ENCODE measurements at places on chromosomes 11 and 22.
A peak's percentile ranks its signal among the peaks of the same experiment; 100 is the strongest.

DNA sequence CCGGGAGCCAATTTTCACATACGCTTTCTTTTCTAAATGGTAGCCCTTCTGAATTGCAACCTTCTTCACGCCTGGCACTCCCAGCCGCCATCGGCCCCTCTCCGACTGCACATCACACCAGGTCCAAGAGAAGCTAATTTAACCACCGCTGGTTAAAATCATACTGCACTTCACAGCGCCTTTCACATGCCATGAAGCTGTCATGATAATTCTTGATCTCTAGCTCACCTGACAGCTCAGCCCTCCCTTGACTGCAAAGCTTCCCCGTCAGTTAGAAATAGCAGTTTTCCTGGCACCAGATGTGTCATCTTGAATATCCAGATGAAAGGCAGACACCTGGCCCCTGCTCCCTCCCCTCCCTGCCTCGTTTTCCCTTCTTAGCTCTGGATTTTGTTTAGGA is 101.4 kb downstream of the ARL14EP start:
- no peak for DNase-seq
- H3K4me1 ChIP-seq: no peaks in the 10 kb centered on the region
- no peak overlapping the region for H3K4me3 ChIP-seq
- no peak overlapping the region for H3K27ac ChIP-seq
- no peaks in the 10 kb centered on the region for H3K36me3 ChIP-seq
- H3K27me3 ChIP-seq: no peaks in the 10 kb centered on the region

- no peak overlapping the region for H3K4me3 ChIP-seq
- no peaks in the 10 kb centered on the region for H3K36me3 ChIP-seq
- peak overlapping the region; percentile 3 for H3K27ac ChIP-seq
Observed at GRCh38 chr11:96279018-96279895, 63.7 kb downstream of the MAML2 start.

DNA sequence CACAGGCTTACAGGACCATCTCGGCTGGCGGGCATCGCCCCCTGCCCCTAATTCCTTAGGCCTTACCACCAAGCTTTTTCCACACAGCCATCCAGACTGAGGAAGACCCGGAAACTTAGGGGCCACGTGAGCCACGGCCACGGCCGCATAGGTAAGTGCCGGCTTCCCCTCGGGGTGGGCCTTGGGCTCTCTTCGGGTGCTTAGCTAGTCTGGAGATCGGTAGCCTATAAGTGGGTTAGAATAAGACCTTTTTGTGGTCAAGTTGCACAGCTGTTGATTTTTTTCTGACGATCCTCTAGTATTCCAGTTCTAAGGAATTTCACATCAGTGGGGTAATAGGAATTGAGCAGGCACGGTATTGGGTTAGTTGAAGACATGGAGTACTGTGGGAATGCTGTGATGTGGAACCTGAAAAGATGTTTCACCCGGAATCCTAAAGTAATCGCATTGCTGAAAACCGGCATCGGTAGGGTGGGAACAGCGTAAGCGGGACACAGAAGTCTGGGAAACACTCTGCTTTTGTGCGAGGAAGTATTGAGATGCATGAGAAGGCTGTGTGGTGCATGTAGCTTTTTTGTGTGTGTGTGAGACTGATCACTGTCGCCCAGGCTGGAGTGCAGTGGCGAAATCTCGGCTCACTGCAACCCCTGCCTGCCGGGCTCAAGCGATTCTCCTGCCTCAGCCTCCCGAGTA is 669 bp downstream of the RPL27A start:
- peak overlapping the region; percentile 98 for H3K27ac ChIP-seq
- H3K4me1 ChIP-seq: peaks cover 37% of the 10 kb centered on the region
- peaks cover 28% of the 10 kb centered on the region for H3K36me3 ChIP-seq
- peak overlapping the region; percentile 96 for H3K4me3 ChIP-seq
- H3K27me3 ChIP-seq: no peaks in the 10 kb centered on the region
- DNase-seq: no peak

- peaks cover 48% of the 10 kb centered on the region for H3K27me3 ChIP-seq
- no peak overlapping the region for H3K27ac ChIP-seq
- DNase-seq: no peak
- H3K36me3 ChIP-seq: no peaks in the 10 kb centered on the region
- peaks cover 18% of the 10 kb centered on the region for H3K4me1 ChIP-seq
Observed at GRCh38 chr11:16611926-16612565, 126.4 kb upstream of the C11orf58 start.

DNA sequence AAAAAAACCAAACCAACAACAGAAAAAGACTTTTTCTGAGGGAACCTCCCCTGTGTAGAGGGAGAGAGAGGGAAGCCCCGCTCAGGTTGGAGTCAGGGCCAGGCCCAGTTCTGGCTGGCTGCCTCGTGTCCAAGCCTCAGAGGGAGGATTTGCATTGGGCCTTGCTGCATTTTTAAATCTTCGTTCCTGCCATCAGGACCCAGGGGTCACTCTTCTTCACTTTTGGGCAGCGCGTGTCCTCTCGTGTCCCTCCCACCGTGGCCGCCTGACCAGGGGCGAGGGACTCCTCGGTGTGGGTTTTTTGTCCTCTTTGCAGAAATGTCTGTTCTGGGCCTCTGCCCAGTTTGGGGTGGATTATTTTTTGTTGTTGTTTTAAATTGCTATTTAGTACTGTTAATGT is 57.9 kb downstream of the LRRC74B start:
- H3K36me3 ChIP-seq: no peaks in the 10 kb centered on the region
- no peaks in the 10 kb centered on the region for H3K27me3 ChIP-seq
- H3K27ac ChIP-seq: no peak overlapping the region
- no peak for DNase-seq

DNA sequence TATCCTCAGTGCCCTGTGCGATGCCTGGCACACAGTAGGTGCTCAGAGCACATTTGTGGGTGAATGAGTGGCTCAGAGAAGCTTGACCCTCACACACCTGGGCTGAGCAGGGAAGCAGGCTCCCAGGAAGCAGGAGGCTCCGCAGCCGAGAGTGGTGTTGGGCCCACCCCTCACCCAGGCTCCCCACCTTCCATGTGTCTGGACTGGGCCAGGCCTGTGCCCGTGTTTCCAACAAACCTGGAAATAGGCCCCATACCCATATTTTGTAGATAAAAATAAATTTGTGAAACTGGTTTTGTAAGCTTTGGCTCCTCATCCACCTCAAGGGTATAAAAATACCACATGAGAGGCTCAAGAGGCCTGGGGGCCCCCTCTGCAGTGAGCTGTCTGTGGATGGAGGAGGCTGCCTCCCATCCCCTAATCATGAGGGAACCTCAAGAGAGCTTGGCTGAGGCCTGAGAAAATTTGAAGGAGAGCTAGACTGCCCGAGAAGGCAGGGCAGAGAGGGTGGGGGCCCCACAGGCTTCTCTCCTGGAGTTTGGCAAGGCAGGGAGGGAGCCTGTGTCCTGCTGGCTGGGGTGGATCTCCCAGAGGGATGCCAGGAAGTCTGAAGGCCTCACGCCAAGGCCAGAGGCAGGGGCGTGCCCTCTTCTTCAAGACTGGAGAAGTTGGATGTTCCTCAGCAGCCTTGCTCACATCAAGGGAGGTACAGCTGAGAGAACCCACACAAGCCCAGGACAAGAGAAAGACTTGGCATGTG is 147.0 kb upstream of the NECTIN1 start:
- no peaks in the 10 kb centered on the region for H3K4me1 ChIP-seq
- H3K27ac ChIP-seq: no peak overlapping the region
